ENCODE measurements at places on chromosomes 7 and 10. TPM values are rescaled to one million over a fixed set of nuclear protein-coding genes. Genes with fewer than 3 reads are reported as not detected.

Gene LIPF
- 7.1 TPM for total RNA-seq

Gene PLXDC2
- total RNA-seq, result 94.1 TPM

Gene ASB10
- not detected for total RNA-seq

Gene SPDYE11
- total RNA-seq, result not detected

Gene ZNF804B
- total RNA-seq, result not detected

Data from ascending aorta (tissue), 2 donors.